NB4 (cell line): ENCODE measurements at places on chromosomes 1 and 21.

- DNase-seq: peak; percentile 42
Observed at GRCh38 chr1:236773919-236774318, 21.2 kb upstream of the MTR start.

DNA sequence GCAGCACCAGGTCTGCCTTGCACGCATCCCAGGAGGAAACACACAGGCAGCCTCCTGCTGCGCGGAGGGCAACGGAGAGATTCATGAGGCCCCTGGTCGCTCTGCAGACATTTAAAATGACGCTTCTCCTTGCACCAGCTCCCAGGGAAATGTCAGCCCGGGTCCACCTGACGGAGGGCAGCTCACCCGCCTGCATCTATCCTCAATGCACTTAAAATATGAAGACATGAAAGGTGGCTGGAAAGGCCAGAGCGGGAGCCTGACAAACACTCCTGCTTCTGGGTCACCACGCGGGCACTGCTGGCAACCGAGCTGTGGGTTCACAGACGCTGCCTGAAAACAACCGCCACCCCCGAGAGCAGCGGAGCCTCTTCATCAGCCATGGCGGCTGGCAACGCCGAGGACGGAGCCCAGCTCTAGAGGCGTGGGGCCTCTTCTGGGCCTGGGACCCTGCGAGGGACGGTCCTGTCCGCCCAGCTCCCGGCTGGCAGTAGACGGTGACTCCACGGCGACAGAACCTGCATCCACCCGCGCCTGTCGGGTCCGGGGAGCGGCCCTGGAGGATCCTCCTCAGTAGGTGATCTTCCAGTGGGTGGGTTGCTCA is 22.7 kb downstream of the POFUT2 start:
- no peak for DNase-seq

GRCh38 chr1:113660088-113660487 is 99.2 kb downstream of the PHTF1 start:
- DNase-seq: no peak

DNA sequence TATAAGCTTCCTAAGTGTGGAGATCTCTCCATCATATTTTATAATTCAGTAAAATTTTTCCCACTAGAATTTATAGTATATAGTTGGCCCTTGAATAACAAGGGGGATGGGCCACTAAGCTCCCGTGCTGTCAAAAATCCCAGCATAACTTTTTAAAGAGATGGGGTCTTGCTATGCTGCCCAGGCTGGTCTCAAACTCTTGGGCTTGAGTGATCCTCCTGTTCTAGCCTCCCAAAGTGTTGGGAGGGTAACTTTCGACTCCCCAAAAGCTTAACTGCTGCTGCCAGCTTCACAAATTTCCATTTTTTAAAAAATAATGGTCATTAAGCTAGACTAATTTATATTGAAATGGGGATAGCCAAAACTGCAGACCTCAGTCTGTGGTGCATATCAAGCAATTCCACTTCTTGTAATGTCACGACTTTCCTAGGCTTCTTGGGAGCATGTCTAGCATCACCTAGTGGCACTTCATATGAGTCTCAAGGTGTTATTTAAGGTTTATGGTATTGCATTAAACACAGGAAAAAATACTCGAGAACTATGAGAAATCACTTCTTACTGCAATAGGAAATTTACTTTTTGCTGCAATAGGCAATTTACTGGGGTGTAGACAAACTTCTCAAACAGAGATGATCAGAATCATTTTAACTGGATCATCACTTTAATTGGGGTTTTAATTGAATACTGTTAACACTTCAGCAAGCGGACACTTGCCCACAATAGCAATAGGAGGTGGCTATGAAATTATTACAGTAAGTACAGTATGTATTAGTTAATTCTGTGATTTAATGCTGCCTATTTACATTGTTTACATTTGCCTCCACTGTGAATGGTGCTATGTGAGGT is 19.3 kb upstream of the ACTA1 start:
- DNase-seq: peak; percentile 47

DNA sequence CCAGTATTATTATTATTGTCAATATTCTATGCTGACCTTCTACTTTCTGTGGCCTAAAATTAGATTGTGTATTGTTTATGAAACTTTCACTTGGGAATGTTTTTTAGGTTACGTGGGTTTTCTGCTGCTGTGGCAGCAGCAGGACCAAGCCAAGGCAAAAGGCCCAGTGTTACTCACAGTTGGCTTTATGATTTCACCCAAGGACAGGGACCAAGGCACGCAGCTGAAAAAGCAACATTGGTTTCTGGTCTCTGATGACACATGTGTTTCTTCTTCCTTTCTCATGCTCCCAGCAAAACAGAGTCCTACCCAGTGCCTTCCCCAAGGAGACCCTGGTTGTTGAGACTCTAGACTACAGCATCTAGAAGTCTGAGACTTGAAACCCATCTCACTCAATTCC is 413.7 kb downstream of the SETD4 start:
- DNase-seq: no peak

DNA sequence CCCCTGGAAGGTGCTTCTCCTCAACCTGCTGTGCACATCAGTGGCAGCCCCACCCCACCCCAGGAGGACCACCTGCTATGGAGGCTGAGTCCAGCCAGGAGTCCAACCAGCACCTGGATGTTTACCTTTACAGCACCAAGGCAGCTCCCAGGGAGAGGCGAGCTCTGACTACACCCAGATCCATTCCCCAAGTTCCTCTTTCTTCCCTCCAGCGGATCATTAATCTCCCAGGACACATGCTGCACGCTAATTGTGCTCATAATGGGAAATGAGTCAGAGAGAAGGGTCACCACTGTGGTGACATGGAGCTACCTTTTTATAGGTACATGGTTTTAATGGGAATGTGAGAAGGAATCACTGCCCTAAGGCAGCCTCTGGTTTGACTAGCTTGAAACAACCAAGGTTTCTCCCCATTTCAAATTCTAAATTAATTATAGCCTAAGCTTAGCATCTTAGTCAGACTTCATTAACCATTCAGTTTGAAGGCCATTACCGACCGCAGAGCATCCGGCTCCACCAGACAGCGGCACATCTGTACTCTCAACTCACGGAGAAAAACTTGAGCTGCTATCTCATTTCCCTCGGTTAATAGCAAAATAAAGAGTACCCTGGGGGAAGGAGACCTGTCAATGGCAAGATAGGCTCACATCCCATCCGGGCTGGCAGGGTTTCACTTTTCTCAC is 173.1 kb upstream of the GALNT2 start:
- peak; percentile 19 for DNase-seq

DNA sequence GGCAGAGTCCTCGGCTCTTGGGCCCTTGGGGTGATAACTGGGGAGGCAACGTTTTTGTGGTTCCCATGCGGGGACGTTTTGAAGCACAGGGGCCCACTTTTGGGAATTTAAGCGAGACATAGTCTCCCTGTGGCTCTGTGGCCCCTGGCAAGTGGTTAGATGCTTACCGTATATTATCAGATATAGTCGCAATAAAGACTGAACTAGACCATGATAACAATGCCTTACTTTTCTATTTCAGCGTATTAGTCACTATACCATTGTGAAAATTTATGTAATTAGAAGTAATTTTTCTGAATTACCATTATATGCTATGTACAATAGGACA is 538 bp upstream of the RCAN1 start:
- no peak for DNase-seq

DNA sequence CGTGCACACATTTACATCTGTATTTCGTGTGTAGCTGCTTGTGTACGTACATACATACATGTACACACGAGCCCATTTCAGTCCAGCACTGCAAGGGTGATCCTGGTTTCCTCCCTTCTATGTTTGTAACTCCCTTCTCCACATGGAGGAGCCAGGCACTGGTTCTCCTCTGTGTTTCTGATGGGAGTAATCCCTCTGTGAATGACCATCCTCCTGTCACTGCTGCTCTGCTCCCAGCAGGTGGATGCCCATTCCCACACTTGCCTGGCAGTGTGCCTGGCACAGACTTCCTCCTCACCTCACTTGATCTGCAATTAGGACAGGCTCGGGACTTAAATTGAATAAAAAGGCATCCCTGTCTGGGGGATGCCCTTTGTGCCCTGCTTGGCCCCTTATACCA is 37.1 kb downstream of the TRAPPC10 start:
- no peak for DNase-seq

DNA sequence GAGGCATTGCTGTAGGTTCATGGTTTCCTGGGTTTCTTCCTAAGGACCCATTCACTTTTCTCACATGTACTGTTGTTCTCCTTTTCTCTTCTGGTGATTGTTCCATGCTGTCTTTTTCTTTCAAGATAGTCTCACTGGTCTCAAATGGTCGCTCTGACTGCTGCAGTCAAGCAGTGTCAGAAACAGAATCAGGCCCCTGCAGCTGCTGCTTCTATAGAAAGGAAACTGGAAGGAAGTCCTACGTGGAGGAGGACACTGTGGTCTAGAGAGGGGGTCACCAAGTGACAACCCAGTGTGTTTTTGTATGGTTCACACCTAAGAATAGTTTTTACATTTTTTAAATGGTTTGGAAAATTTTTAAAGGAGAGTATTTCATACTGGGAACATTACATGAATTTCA is 2.4 kb downstream of the NECAP2 start:
- DNase-seq: peak; percentile 13

DNA sequence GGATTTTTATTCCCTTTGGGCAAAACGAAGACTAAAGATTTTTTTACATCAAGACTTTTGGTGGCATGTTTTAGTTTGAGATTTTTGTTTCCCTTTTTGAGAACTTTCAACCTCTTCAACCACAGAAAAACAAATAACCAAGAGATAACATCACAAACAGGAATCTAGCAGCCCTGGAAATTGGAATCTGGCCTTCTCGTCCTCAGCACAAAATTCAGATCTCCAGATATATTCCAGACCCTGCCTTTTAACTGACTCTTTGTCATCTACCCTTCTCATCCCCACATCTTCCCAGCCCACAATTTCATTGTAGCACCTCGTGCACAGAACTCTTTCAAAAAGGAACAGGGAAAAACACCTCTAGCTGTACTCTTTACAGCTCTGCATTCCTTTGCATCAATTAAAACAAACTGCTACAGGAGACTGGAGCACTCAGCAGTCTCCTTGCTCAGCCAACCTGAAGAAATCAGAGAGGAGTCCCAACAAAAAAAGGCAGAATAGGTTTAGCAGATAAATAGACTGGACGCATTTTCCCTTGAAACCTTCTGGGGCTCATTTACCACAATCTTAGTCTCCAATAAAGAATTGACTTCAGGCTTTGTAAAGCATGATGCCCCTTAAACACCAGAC is 251.0 kb downstream of the TTLL7 start:
- DNase-seq: no peak

GRCh38 chr1:20100632-20101355 is 18.5 kb downstream of the PLA2G2D start:
- peak; percentile 62 for DNase-seq

DNA sequence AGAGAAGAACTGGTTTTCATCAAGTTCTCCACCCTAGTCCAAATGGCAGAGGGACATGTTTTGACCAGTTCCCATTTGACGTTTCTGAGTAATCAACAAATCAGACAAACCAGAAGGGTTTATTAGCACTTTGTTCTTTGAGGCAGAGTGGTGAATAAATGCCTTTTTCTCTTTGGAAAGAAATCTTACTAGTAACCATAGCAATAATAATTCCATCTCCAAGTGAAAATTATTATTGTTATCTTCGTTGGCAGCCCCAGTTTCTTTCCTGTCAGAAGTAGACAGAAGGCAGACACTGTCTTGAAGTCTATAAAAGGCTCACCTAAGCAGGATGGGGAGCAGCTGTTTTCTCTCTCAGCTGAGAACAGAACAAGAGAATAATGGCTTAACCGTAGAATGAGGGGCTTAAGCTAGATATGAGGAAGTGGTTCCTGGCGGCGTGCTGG is 391.6 kb downstream of the PBX1 start:
- DNase-seq: no peak

- DNase-seq: no peak
Observed at GRCh38 chr1:196295766-196296165, 312.5 kb downstream of the KCNT2 start.

GRCh38 chr1:200738327-200738948 is at the start of gene CAMSAP2:
TSS of gene CAMSAP2 (plus strand) at chr1:200738893. CDS start at chr1:200739828, 935 bp downstream.
- DNase-seq: peak; percentile 74

GRCh38 chr1:92764116-92764515 is 20.8 kb downstream of the EVI5 start:
- no peak for DNase-seq

- no peak for DNase-seq
Observed at GRCh38 chr1:213107613-213108012, 56.6 kb downstream of the RPS6KC1 start.

DNA sequence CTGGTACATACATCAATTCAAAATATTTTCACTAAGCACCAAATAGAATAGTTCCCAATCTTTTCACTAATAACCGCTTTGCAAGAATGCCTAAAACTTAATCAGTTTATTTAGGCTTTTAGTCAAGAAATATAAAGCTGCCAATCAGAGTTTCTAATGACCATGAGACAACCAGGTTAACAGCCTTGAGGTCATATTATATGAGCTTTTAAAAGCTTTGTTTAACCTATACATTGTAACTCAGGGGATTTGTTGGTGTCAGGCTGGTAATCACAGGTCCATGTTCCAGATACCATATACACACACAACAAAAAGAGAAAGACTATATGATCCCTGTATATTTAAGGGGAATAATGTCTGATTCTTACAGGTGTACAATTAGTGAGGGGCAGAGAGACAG is 246.2 kb upstream of the ADGRL2 start:
- DNase-seq: no peak

DNA sequence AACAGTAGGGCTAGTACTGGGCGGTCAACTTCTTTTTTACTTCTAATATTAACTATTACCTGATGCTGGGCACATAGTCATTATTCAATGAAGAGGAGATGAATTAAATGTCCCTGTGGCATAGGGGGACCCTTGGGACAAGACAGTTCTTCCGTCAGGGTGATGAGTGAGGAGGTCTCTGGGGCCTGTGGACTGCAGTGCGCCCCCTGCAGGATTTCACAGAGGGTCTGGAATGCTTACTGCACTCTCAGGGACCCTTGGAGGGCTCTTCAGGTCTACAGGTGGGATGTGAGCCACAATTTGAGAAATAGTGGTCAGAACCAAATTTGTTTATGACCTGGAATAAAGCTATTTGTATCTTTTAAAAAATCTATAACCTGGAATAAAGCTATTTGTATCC is 149.4 kb downstream of the FAM78B start:
- peak; percentile 38 for DNase-seq
